ENCODE measurements at places on chromosomes 12 and 14.

DNA sequence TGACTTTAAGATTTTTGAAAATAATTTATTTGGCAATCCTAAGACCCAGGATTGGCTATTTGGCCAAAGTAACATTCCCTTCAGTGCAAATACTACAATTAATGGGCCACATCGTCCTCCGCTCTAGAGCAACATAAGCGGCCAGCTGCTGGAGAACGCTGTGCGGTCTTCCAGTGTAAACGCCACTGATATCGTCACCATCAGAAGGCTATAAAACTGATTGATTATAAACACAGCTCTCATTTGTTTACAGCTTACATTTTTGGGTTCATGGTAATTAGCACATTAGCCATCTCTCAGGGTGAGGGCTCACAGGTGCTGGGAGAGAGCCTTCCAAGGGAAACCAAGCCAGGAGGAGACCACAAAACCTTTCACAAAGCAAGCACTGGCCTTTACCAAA is 130.1 kb upstream of the BMP4 start:
- DNase-seq: no peak

- no peak for DNase-seq
These were observed 5.9 kb upstream of the RPL41 start for GRCh38 chr12:56110571-56110970.

DNA sequence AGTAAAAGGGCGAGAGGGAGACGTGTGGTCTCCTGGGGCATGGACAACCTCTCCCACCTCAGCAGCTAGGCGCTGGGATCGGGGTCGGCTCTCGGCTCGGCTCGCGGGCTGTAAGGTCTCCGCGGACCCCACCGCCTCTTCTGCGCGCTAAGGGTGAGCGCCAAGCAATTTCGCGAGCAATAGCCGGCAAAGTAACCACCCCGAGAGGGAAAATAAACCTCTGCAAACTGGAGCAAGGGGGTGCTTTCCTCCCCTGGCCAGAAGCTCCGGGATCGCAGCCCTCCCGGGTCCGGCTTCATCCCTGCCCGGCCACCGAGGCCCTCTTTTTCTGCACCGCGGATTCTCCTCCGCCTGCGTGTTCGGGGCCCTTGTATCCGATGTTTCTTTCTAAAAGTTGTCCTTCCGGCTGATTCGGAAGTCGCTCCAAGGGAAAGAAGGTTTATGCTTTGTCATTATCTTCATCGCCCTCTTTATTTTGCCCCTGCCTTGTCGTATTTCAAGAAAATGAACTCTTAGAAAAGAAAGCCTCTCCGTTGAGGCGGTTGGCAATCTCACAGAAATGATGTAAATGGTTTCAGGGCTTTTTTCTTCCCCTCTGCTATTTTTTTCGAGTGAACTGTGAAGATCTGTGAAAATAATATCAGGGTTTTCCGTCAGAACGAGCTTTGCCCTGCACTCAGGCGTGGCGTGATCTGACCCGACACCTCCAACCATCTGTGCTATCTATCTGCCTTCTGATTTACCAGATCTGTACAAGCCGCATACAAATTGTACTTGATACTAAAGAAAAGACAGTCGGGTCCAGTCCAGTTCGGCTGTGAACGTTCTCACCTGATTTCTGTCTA is 1.7 kb upstream of the SIX6 start:
- no peak for DNase-seq

GRCh38 chr14:97058074-97058467 is 260.9 kb downstream of the VRK1 start:
- DNase-seq: no peak

DNA sequence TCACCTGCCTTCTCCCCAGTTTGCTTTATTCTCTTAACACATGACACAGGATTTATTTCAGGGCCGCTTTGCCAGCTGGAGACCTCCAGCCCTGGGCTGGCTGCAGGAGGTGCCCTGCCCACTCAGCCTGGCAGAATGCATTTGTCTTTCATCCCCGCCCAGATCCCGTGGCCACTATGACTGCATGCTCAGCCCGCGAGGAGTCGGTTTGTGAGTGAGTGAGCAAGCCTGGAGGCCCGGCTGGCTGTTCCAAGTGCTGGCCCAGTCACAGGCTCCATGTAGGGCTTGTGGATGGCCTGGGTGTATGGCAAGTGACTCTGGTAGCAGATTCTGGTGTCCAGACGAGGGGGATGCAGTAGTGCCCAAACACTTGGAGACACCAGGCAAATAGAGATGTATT is 2.1 kb downstream of the TDP1 start:
- no peak for DNase-seq

DNA sequence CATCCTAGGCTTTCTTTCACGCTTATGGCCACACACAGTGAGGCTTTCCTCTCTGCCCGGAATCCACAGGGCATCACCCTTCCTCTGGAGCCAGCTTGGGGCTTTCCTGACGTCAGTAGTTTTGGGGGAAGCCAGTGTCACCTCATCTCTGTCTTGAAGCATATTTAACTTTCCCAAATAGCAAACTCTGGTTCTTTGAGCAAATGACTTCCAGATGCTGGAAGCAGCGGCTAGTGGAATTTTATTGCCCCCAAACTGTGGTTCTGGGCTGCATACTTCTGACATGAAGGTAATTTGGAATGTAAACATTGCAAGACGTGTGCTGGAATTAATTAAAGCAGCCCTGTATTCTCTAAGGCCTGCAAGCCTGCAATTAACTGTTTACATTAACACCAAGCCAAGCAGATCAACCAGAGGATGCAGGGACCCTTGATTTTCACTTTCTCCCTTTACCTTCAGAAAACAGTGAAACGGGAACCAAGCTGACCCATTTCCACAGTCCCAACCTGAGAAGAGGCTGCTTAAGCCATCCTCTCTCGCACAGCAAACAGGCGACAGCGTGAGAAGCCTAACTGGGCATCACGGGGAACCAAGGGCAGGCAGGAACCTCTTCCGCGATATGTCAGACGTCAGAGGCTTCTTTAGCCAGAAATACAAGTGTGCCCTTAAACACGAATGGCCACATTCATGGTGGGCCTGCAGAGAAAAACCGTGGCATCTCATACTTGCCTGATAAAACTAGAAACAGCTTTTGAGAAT is 258.4 kb downstream of the CACNA1C start:
- DNase-seq: peak; percentile 92

GRCh38 chr14:93103392-93104080 is 12.2 kb downstream of the ITPK1 start:
- DNase-seq: no peak

- DNase-seq: no peak
These were observed 54.1 kb upstream of the BEGAIN start for GRCh38 chr14:100641274-100641860.

DNA sequence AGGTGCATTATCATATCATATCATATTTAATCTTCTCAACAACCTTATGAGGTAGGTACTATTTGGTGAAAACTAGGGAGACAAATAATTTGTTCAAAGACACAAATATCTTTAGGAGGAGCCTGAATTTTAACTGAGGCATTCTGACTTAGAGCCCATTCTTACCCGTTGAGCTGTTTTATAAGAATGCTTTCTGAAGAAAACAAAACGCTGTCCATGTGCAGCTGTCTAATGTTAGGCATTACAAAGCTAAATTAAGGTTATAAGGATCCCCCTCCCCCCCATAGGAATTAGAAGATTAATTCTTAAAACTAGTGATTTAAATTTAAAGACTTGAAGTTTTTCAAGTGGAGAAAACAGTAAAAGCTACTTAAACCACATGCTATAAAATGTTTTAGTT is 6.4 kb downstream of the KTN1 start:
- DNase-seq: no peak

DNA sequence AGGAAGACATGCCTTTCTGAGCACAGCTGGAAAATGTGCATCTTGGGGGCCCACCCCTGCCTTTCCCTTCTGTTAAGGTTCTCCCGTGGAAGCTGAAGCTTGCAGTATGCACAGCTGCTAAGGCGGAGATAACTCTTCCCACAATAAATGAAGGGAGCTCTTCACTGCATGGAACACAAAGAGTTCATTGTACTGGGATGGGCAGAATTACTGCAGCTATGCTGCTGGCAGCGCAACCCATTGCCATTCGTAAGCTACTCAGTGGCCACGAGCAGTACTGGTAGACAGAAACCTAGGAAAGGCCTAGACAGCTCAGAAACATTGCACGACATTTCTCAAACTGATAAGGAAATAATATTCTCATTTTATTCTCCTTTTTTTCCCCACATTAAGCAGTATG is 310.2 kb downstream of the MDGA2 start:
- DNase-seq: no peak

DNA sequence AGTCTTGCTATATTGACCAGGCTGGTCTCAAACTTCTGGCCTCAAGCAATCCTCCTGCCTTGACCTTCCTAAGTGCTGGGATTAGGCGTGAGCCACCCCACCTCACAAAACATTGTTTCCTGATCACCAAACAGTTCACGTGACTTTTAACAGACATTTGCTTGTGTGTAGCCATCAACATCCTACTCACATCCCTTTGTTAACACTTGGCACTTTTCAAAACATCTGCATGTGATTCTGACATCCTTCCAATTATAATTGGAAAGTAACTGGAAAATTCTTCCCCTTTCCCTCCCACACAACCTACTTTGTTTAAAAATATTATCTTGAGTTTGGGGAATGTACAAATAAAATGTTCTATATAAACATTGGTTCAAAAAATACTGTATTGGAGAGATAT is 317.9 kb downstream of the PCNX1 start:
- no peak for DNase-seq

DNA sequence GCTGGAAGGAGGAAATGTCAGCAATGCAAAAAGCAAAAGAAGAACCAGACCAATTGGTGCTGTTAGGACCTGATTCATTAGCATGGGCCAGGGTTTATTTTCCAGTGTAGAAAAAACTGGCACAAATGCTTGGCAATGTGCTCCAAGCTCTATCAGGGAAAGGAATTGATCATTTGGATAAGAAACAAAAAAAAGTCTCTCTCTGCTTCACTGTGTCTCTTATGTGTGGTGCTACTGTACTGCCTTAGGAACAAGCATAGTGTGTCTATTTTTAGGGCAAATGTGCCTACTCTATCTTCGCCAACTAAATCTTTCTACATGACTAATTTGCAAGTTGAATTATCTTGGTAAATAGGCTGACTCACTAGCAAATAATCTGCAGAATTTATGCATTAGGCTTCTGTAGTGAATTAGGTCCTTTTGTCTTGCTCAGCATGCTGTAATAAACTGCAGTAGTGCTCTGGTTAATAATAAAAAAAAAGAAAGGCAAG is 236.7 kb downstream of the MDGA2 start:
- DNase-seq: no peak

GRCh38 chr14:34539407-34540180 is at the start of gene EAPP:
Gene EAPP, minus strand, starts transcription at chr14:34539701. Its CDS starts 73 bp downstream, at chr14:34539628.
- DNase-seq: peak; percentile 87

- DNase-seq: no peak
These were observed 49.4 kb downstream of the MOK start for GRCh38 chr14:102255401-102256190.

DNA sequence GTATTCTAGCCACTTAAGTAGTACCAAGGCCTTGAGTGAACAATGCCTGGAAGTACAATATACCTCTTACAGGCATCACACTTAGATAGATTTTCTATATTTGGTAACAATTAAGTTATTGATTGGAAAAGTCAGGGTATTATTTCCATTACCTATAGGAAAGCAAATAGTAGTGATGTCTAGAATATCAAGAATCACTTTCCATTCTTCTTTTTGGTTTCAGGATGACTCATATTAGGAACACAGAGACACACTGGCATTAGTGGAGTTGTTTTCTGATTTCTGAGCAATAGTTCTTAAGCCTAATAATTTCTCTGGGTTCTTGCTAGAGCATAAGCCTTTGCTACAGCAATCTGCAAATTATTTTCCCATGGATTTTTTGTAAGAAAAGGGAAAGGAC is 1640.0 kb upstream of the SEL1L start:
- DNase-seq: no peak

GRCh38 chr12:106246891-106247673 is 738 bp downstream of the CKAP4 start:
- DNase-seq: no peak

- no peak for DNase-seq
These were observed 883 bp downstream of the FOXJ2 start for GRCh38 chr12:8033153-8034044.

DNA sequence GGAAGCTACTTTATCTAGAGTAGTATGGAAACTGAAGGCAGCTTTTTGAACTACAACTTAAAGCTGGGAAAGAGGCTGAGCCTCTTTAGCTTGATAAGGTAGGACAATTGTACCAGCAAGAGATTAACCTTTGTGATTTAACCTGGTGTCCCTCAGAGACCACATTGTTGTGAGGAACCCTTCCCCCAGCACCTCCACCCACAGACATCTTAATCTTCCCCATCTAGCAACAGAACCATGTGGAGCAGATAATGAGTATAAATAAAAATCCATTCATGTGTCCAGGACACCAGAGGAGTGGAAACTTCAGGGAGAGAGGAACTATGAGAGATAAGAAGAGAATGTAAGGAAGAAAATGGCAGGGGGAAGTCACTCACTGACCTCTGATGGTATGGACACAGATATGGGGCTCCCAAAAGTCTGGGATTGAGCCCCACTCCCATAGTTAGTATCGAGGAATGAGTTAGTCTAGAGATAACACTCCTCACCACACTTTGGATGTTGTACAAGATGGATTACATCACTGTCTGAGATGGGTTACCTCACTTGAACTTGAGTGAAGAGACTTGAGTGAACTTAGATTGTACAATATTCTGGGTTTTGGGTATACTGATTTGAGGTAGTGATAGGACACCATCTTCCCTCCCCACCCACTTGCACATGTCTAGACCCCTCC is 33.9 kb upstream of the SLC38A2 start:
- DNase-seq: no peak

- DNase-seq: no peak
These were observed 89.9 kb upstream of the PRICKLE1 start for GRCh38 chr12:42679466-42679865.

DNA sequence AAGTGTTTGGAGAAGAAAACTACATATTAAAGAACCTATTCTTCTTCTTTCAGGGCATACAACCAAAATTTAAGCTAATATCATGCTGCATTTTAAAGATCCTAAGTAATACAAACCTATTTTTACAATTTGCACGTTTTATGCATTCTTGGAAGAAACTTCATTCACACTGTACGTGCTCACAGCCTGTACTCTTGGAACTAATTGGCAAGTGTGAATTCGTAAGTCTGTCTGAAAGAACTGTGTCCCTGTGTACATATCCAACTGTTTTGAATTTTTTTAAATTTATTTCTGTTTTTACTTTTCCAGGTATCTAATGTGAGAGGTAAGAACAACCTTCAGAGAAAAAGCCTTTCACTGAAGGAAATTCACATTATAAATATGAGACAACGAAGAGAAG is 347.0 kb downstream of the MDGA2 start:
- no peak for DNase-seq

DNA sequence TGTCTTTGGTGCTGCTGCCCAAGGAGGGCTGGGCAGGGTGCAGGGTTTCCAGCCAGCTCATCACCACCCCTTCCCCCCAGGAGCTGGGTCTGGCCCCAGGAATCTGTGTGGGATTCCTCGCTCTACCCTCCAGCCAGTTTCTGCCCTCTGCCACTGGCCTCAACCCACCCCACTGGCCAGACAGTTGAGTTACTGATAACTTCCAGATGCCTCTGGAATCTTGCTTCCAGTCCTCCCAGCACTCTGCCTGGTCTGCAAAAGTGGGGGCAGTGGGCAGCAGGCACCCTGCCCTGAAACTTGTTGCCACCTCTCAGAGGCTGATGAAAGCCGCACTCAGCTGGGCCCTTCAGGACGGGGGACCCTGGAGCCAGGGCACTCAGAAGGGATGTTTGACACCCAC is 20.1 kb upstream of the TBX3 start:
- no peak for DNase-seq
